Osteoblast (primary cell): ENCODE measurements at places on chromosomes 13 and 19.
A peak's percentile ranks its signal among the peaks of the same experiment; 100 is the strongest.

DNA sequence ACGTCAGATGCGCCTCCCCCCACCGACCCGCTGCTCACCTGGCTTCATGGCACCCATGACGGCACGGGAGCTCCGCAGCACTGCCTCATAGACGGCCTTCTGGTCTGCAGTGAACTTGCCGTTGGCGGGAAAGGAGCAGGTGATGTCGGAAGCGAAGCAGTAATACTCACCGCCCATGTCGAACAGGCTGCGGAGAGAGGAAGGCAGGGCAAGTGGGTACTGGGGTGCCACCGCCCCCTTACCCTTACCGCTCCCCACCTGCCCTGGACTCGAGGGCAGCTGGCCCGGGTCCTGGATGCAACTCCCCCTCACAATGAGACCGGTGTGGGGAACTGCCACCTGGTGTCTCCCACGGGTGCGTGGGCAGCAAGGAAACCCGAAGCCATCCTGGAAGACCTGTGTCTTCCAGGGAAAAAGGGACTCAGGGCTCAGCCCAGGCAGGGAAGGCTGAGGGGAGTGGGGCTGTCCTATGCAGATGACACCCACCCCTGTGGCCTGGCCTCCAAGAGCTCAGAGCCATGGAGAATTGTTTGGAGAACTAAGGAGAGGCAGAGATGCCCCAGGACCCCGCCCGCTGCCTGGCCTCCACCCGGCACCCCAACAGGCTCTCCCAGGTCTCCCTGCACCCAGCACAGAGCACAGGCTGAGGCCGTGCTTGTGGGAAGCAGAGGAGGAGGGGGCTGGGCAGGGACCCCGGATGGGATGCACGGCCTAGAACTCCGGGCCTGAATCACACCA is 28.3 kb downstream of the CEBPG start:
- peak; percentile 72 for DNase-seq

DNA sequence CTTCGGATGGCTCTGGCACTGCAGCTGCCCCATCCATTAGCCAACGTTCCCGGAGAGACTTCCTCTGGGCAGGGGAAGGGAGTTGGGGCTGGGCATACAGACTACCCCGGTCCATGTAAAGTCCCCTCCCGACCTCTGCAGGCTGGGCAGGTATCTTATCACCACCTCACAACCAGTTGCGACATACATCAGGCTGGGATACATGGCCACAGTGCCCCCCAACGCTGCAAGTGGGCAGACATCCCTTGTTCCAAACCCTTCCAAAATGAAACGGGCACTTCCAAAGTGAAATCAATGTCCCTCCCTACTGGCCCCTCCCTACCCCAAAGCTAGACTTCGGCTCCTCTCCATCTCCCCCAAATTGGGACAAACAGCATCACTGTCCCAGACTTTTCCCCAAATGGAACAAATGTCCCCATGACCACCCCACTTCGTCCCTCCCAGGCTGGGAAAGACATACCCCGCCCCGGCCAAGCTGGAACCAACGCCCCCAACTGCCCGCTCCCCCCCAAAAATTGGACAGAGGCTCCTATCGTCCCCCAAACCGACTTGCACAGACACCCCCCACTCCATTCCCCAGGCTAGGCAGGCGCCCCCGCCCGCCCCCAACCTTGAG is 5.0 kb downstream of the PALM3 start:
- peak; percentile 51 for DNase-seq

DNA sequence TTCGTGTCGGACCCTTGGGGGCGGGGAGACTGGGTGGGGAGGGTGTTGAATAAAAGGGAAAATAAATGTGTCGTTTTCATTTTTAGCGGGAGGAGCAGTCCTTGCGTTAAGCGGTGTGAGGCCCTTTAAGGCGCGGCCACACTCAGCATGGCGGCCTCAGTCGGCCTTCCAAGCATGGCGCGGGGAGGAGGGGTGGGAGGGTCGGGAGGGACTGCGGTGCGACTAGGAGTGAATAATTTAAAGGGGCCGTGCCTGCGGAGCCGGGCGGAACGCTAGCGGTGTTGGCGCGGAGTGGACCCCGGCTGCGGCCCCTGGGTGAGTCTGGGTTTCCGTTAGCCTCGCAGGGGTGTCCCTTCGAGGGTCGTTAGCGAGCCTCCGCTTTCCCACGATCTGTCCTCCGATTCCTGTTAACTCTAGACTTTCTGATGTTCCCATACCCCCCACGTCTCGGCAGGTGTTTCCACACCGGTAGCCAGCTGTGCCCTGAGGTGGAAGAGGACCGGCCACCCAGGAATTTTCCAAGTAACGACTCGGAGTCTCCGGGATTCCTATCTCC is 1.5 kb upstream of the PNPLA6 start:
- DNase-seq: peak; percentile 99

GRCh38 chr13:111886217-111886945 is 180.6 kb upstream of the SOX1 start:
- DNase-seq: no peak

DNA sequence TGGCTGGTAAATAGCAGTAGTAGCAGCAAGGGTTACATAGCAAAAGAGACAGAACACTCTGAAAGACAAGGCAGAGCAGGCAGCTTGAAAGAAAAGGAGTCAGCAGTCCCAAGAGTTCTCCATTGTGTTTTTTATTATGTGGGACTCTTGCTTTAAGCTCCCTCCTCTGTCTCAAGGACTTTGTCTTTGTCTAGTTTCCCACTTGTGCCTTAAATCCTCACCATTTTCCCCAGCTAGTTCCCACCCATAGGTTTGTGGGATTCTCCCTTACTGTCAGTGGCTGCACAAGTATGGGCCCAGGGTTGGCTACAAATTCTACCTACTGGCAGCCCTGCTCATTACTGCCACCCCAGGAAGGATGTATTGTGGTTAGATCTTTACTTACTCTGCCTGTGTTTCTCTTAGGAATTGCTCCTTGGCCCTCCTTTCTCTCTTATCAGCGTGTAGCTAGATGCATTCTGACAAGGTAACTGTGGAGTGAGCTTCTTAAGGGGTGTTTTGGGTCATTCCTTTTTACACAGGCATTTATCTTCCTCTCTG is 413.4 kb upstream of the PCDH9 start:
- no peak for DNase-seq

- DNase-seq: no peak
Observed at GRCh38 chr13:29464105-29464679, 131.3 kb downstream of the SLC7A1 start.

DNA sequence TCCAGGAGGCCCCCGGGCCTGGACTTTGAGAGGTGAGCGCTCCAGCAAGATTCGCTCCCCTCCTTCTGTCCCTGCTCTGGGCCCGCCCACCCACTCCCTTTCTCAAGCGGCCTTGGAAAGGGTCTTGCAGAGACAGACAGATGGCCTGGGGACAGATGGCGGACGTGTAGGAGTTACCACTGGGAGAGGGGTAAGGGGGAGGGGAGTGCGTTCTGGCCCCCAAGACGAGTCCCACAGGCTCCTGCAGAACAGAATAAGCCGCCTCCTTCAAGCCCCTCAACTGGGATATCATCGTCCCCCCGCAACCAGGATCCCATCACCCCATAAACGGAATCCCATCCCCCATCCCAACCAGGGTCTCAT is 3.6 kb upstream of the TNFAIP8L1 start:
- peak; percentile 56 for DNase-seq

- DNase-seq: no peak
Observed at GRCh38 chr19:52115526-52116053, 20.0 kb upstream of the ZNF841 start.

- DNase-seq: peak; percentile 78
Observed at GRCh38 chr19:8209462-8210378, 550 bp downstream of the CERS4 start.

DNA sequence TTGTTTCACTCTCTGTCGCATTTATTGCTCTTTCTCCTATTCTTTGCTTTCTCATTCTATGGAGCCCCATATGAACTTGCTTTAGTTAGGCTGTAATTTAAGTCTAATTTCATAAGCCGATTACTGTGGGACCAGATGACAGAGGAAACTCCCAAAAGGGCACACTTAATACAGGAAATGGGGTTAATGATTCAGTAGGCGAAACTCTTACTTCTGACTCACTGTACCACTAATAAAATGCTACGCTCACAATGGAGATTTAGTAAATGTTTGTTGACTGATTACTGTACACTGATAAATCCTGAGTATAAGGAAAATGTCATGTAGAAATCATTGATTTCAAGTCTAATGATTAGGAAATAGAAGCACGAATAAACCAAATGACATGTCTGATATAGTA is 276.4 kb downstream of the KLF5 start:
- no peak for DNase-seq

DNA sequence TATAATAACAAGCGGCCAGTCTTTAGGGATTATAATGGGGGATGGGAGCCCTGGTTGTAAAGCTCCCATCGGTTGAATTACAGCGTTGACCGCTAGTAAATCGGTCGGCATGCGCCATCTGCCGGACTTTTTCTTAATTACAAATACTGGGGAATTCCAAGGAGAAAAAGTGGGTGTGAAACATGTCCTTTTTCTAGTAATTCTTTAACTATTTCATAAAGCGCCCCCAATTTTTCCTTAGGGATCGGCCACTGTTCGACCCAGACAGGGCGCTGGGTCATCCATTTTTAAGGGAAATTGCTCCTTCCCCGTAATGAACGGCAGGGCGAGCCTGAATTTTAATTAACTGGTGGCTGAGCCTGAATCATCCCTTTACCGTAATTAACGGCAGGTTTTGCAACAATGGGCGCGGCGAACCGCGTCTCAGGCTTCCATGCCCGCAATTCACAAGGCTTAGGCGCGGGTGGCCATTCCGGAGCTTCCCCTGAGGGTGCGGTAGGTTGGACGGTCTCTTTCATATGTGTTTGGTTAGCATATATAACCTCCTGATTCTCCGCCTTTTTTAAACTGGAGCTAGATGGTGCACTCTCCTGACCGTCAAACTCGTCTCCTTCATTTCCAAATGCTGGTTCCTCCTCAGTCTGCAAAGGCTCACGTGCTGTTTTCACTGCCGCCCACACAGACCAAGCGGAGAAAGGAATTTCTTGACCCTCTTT is 30.2 kb upstream of the EVI5L start:
- peak; percentile 88 for DNase-seq

DNA sequence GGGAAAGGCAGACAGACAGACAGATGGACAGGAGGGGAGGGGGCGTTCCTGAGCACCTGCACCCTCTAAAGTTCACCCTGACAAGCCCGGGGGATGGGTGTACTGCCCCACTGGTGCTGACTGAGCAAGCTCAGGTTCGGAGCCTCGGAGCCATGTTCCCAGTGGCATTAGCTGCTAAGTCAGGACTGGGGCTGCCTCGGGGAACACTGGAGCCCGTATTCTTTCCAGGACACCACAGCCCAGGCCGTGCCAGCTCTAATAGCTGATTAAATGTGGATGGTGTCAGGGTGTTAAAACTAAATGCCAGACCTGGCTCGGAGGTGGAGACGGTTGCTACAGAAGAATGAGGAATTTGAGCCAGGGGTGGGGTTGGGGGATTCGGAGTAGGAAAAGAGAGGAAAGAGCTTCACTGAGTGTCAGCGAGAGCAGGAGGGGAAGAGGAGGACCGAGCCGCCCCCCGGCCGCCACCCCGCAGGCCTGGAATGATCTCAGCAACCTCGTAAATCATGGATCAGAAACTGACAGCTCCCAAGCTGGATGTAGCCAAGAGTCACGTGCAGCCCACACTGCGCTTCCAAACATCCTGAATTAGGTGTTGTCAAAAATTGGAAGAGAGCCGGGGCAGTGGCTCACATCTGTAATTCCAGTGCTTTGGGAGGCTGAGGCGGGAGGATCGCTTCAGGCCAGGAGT is 10.4 kb downstream of the MAP2K2 start:
- DNase-seq: peak; percentile 36

DNA sequence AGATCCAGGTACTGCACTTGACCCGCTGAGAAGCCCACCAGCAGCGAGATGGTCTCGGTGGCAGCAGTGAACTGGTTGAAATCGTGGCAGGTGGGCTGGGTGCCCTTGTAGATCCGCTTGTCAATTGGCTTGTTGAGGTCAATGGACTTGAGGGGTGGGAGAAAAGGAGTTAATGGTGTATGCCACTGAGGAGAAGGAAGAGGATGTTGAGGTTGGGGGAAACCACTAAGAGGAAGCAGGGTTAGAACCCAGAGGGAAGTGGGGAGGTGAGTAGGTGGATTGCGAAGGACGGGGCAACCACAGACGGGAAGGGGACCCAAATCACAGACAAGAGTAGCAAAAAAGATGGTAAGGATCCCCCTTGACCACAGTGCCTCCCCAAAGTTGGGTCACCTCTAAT is 1.7 kb downstream of the DMWD start:
- DNase-seq: peak; percentile 46

DNA sequence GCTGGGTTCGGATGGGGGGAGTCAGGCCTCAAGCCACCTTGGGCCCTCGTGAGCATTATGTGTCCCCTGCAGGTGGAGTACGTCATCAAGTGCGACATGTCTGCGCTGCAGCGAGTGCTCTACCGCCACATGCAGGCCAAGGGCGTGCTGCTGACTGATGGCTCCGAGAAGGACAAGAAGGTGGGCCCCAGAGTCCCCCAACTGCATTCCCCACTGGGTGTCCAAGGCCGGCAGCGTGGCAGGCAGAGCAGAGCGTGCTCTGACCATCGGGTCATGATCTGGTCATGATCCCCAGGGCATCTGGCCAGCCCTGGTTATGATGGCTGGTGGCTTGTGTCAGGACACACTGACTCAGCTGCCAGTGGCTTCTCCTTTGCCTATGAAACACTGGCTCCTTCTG is 63.4 kb downstream of the SMARCA4 start:
- DNase-seq: peak; percentile 89

GRCh38 chr13:25761041-25761440 is 290.8 kb downstream of the SHISA2 start:
- no peak for DNase-seq

- DNase-seq: peak; percentile 87
Observed at GRCh38 chr19:42024622-42025111, 30.6 kb upstream of the ATP1A3 start.

- peak; percentile 99 for DNase-seq
Observed at GRCh38 chr19:58572818-58573657, at the start of gene MZF1. Gene MZF1 (minus strand): TSS chr19:58573335. CDS start chr19:58571389, 1,946 bp downstream.

DNA sequence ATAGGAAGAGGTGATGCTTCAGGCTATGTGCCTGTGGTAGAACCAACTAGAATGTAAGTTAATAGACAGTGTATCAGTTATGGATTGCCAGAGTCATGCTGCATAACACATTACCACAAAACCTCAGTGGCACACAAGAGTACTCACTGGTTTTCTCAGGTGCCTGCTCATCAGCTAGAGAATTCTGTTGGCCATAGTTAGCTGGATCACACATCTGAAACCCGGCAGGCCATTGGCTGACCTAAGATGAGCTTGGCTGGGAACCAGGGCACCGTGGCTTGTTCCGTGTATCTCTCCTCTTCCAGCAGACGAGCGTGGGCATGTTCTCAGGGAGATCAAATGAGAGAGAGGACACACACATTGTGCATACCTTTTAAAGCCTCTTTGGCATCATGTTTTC is 76.7 kb downstream of the TEX26 start:
- DNase-seq: no peak
